ENCODE measurements at places on chromosomes 2 and 18.
A peak's percentile ranks its signal among the peaks of the same experiment; 100 is the strongest.

GRCh38 chr2:3575534-3576262 is 638 bp downstream of the RPS7 start:
- DNase-seq, result peak; percentile 15

DNA sequence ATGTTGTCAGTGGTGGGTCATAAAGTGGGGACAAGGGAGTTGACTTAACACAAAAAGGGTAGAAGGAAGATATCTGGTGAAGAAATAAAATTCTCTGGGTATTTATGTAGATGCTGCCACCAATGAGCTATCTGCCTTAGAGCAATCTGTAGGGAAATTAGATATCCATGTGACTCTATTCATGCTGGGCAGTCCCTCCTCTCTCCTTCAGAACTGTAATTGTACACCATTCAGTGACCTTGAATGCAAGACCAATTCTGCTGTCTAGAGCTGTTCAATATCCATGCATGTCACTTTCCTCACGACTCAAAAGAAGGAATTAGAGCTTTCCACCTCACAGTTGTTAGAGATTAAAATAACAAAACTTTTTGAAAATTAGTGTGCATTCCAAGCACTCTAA is 28.6 kb upstream of the TDRD15 start:
- DNase-seq, result no peak

- no peak for DNase-seq
Measured at GRCh38 chr2:88659538-88659915, 31.9 kb upstream of the RPIA start.

- no peak for DNase-seq
Measured at GRCh38 chr2:38176619-38177021, 100.7 kb upstream of the CYP1B1 start.

GRCh38 chr2:191696966-191697365 is 19.0 kb downstream of the NABP1 start:
- DNase-seq, result no peak

GRCh38 chr18:48962994-48963561 is 12.3 kb upstream of the SMAD7 start:
- DNase-seq, result no peak

DNA sequence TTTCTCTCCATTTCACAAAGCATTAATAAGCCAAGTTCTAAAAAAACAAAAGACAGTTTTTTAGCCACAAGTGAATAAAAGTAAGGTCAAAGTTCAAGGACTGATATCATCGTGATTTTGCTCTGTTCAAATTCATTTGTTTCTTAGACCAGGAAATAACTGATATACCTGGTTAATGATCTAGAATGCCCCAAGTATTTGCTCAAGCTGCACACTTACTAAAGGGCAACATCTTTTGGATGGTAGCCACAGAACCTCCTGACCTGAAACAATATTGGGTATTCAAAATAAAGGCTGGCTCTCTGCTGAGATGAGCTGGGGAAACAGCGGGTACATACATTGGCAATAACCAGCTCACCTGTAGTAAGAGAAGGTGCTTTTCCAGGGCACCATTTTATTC is 314.7 kb upstream of the LYPD1 start:
- DNase-seq, result no peak

GRCh38 chr2:134668821-134669220 is 50.0 kb downstream of the TMEM163 start:
- peak; percentile 77 for DNase-seq

- no peak for DNase-seq
Measured at GRCh38 chr2:53641290-53641689, 126.3 kb upstream of the CHAC2 start.

DNA sequence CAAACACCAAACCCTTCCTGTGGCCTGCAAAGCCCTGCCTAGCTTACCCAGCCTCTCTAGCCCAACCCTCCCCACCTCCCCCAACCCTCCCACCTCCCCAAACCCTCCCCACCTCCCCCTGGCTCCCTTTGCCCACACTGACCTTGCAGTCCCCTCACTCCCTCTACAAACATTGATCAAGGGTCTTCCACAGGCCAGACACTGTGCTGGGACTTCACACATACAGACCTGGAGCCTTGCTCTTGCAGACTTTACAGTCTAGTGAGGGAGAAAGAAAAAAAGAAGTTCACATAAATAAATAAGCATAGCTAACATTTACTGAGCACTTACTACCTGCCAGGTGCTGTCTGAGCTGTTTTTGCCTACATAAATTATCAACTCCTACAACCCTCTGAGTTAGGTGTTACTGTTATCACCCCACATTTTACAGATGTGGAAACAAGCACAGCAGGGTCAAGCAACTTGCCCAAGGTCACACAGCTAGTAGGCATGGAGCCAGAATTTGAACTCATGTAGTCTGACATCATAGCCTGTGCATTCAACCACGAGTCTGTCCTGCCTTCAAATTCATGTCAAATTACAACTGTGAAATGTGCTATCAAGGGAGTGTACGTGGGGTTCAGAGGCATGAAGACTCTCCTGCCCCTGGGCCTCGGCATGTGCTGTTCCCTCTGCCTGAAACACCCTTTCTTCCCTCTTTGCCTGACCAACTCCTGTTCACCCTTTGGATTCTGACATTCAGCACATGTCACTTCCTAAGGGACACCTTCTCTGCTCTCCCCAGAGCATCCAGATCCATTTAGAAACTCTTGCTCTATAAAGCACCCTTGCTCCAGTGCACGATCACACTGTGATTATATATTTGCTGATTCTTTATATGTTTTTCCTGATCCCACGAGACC is 209.9 kb downstream of the TNS1 start:
- no peak for DNase-seq

GRCh38 chr2:30456106-30456505 is 9.1 kb downstream of the LCLAT1 start:
- DNase-seq, result no peak

GRCh38 chr2:19667085-19667484 is 234.7 kb downstream of the TTC32 start:
- DNase-seq, result no peak

GRCh38 chr2:55611997-55612396 is 5.4 kb downstream of the PPP4R3B start:
- no peak for DNase-seq

DNA sequence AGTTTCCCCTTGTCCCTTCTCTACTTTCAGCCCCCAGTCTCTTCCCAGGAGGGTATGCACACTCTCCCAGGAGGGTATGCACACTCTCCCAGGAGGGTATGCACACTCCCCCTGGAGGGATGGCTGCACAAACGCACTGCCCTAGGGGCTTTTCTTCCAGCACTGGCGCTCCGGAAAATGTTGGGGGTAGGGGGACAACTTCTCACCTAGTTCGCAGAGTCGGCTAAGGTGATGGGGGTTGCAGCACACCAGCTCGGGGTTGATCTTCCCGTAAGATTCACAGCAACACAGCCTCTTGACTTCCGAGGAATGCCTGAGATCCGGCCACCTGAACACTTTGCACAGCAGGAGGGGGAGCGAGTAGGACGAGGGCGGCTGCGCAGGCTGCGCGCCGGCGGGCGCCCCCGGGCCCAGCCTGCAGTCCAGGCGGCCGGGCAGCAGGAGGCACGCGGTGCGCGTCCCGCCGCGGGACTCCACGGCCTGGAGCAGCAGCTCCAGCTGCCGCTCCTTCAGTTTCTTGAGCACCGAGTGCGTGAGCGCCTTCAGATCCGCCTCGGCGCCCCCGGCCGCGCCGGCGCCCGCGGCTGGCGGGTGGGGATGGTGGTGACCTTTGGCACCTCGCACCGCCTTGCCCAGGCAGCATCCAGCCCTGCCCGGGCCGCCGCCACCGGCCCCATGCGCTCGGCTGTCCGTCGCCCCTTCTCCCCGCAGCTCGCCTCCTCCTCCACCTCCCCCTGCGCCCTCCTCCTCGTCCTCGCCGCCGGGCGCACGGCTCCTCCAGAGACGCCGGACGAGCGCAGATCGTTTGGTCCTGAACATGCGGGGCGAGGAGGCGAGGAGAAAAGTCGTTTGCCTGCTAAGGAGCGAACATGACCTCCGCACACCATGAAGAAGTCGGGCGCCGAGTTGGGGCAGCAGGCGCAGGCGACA is 894 bp downstream of the SMAD7 start:
- no peak for DNase-seq

DNA sequence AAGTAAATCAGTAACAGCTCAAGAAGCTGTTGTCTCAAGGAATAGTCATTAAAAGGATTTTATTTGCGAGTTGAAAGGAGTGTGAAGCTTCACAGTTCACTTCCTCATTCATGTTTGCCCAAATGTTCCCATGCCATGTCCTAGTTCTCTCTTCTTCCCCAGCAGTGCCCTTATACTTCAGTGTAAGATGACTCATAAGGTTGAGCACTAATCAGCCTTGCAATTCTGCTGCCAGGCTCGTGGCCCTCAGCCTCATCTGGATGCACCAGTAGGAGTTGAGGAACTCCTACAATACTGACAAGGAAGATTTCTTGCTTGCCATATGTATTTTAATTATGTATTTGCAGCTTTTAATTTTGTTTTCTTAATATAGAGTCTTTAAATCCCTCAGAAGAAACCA is 1980.4 kb downstream of the SUCLG1 start:
- DNase-seq, result no peak

DNA sequence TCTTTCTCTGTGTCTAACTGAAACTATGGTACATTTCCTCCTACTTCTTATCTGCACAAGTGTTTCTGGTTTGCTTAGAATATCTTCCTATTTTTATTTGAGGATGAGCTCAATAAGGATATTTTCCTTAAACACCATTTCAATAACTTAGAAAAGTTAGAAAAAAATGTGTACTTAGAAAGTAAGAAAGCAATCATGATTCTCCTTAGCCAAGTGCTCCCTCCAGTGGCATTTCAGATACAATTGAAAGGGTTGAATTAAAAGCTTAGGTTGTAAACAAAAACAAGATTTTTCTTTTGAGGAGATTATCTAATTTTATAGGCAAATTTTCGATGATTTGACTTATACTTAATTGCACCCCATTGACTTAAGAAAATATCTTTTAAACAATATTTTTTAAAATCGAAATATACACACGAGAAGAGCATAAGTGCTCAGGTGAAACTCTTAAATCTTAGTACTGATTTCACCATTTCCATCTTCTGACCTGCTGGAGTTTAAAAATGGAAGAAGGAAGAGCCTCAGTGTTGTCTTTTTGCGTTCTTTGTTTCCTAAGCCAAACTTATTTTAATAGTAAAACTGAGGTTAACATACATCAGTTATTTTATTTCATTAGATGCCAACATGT is 26.9 kb downstream of the C18orf63 start:
- DNase-seq, result no peak

GRCh38 chr2:128304715-128305554 is 13.7 kb downstream of the HS6ST1 start:
- DNase-seq, result no peak

- DNase-seq, result no peak
Measured at GRCh38 chr18:13528739-13529392, 197.5 kb downstream of the FAM210A start.

GRCh38 chr18:44135741-44136140 is 544.9 kb upstream of the SETBP1 start:
- no peak for DNase-seq

- DNase-seq, result no peak
Measured at GRCh38 chr18:29494371-29494770, 1317.4 kb upstream of the CDH2 start.

- DNase-seq, result no peak
Measured at GRCh38 chr2:176702131-176702530, 432.9 kb downstream of the MTX2 start.

GRCh38 chr2:182745061-182745460 is 29.0 kb downstream of the DNAJC10 start:
- no peak for DNase-seq

- no peak for DNase-seq
Measured at GRCh38 chr2:189566046-189566445, 14.5 kb downstream of the SLC40A1 start.

- no peak for DNase-seq
Measured at GRCh38 chr18:33375829-33376228, 64.7 kb downstream of the CCDC178 start.

GRCh38 chr2:103230796-103231195 is 469.0 kb downstream of the TMEM182 start:
- no peak for DNase-seq

GRCh38 chr2:50347358-50348044 is 684.4 kb downstream of the NRXN1 start:
- no peak for DNase-seq

All from stimulated activated CD8-positive, alpha-beta memory T cell treated with anti-CD3 and anti-CD28 coated beads, Interleukin-7, amount 100 ng/mL, for 4 hours (primary cell).